ENCODE measurements at places on chromosomes 1 and 21. TPM values are rescaled to one million over a fixed set of nuclear protein-coding genes. Genes with fewer than 3 reads are reported as not detected.

- H3K27me3 ChIP-seq: peaks cover 8% of the 10 kb centered on the region
- no peak for DNase-seq
- H3K4me3 ChIP-seq: peak overlapping the region; percentile 97
- no peaks in the 10 kb centered on the region for H3K36me3 ChIP-seq
- peak overlapping the region; percentile 98 for H3K27ac ChIP-seq
- H3K4me1 ChIP-seq: peaks cover 46% of the 10 kb centered on the region
These were observed 1.0 kb downstream of the ZBTB48 start for GRCh38 chr1:6580593-6581409.

- H3K4me3 ChIP-seq: no peak overlapping the region
- no peak overlapping the region for H3K27ac ChIP-seq
- H3K4me1 ChIP-seq: no peaks in the 10 kb centered on the region
- peaks cover 8% of the 10 kb centered on the region for H3K27me3 ChIP-seq
- DNase-seq: no peak
These were observed 6.0 kb downstream of the KLHDC8A start for GRCh38 chr1:205350691-205351141.

GRCh38 chr21:43835050-43835449, 30.0 kb upstream of the AGPAT3 start:
- peaks cover 11% of the 10 kb centered on the region for H3K27me3 ChIP-seq
- no peaks in the 10 kb centered on the region for H3K36me3 ChIP-seq
- H3K27ac ChIP-seq: no peak overlapping the region
- peaks cover 13% of the 10 kb centered on the region for H3K4me1 ChIP-seq

- peaks cover 10% of the 10 kb centered on the region for H3K27me3 ChIP-seq
- no peak for DNase-seq
- peak overlapping the region; percentile 50 for H3K27ac ChIP-seq
These were observed 22.1 kb downstream of the IFFO2 start for GRCh38 chr1:18934205-18935000.

DNA sequence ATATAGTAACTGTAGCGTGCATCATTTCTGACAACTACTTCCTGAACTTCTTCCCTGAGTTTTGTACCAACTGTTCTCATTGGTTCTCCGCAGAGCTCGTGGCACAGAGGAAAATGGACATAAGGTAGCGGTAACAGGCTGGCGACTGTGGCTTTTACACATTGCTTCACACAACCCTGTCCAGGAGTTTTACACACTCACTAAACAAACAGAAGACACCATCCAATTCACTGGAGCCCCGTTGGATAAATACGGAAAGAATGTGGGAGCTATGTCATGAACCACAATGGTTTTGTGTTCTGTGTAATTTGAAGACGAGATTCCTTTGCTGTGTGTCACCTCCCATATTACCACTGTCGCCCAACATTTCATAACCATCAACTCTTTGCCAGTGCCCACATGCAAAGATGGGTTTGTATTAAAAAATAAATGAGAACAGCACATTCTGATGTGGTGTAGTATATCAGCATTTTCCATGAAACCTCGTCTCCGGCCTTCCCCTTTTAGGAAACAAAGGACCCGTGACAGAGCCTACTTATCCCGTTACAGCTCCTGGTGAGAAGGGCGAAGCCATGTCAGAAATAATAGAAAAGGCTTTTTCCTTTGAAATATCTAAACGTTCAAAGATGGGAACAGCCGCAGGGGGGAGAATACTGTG, 47.4 kb upstream of the ENAH start:
- no peak overlapping the region for H3K4me3 ChIP-seq
- H3K4me1 ChIP-seq: no peaks in the 10 kb centered on the region
- no peaks in the 10 kb centered on the region for H3K36me3 ChIP-seq
- no peak for DNase-seq
- peaks cover 3% of the 10 kb centered on the region for H3K27me3 ChIP-seq

IL20 gene
- not detected for polyA plus RNA-seq

DNA sequence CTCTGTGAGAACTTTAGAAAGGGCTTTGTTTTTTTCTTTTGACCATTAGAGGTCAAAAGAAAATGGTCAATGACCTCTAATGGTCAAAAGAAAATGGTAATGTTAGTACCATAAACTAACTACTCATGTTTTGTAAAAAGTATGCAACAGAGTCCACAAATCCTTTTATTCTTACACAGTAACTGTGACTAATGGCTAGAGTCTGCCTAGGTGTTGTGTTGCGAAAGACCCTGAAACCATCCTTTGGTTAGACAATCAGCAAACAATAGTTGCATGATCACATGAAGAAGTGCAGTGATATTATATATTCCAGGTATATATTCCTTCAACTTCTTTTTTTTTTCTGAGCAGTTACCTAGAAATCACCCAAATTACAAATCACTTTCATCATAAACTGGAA, 40.9 kb downstream of the NEGR1 start:
- H3K27me3 ChIP-seq: no peaks in the 10 kb centered on the region
- H3K27ac ChIP-seq: no peak overlapping the region
- no peak overlapping the region for H3K4me3 ChIP-seq
- H3K36me3 ChIP-seq: no peaks in the 10 kb centered on the region

DNA sequence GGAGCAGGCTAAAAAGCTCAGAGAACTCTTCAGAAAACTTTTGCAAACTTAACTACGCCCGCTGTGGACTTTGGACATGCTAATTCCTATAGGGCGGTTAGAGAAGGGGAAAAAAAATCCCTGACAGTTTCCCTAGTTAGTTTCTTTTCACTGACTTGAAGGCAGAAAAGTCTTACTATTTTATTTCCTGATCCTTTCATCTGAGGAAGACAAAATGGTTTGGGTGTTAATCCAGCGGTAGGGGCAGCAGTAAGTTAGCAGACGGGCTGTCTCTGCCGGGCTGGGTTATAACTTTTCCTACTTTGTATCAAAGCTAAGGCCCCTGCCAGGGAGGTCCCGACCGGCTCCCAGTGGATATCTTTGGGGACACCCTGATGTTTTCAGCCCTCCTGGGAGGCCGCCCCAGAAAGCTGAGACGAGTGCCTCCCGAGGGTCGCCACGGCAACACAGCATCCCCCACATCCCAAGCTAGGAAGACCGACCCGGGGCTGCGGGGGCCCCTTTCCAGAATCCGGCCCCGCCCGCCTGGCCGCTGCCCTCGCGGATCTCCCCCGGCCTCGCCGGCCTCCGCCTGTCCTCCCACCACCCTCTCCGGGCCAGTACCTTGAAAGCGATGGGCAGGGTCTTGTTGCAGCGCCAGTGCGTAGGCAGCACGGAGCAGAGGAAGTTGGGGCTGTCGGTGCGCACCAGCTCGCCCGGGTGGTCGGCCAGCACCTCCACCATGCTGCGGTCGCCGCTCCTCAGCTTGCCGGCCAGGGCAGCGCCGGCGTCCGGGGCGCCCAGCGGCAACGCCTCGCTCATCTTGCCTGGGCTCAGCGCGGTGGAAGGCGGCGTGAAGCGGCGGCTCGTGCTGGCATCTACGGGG, 162.6 kb downstream of the RUNX1 start:
- peaks cover 41% of the 10 kb centered on the region for H3K4me1 ChIP-seq
- peaks cover 23% of the 10 kb centered on the region for H3K27me3 ChIP-seq
- H3K4me3 ChIP-seq: peak overlapping the region; percentile 86
- no peaks in the 10 kb centered on the region for H3K36me3 ChIP-seq
- peak; percentile 53 for DNase-seq
- peak overlapping the region; percentile 99 for H3K27ac ChIP-seq

- DNase-seq: no peak
- H3K36me3 ChIP-seq: no peaks in the 10 kb centered on the region
- H3K4me1 ChIP-seq: no peaks in the 10 kb centered on the region
- H3K27ac ChIP-seq: no peak overlapping the region
- H3K27me3 ChIP-seq: no peaks in the 10 kb centered on the region
- no peak overlapping the region for H3K4me3 ChIP-seq
These were observed 134.5 kb downstream of the SMYD3 start for GRCh38 chr1:246372559-246372958.

GSTM5 gene
- not detected for polyA plus RNA-seq

DNA sequence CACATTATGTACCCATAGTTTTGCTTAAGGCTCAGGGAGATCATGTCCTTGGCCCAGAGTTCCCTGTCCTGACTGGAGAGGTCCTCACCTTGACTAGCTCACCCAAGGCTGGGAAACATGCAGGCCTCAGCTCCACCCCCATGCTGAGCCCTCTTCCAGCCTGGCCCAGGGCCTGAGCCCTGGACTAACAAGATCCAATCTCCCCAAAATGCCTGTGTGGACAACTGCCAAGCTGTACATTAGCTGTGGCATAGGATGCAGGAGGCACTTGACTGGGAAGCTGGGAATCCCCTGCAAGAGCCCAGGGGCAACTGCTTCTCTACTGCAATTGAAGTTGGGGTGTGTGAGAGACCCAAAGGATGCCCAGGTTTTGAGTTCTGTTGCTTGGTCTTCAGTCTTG, 2.1 kb downstream of the LINGO4 start:
- H3K4me1 ChIP-seq: peaks cover 11% of the 10 kb centered on the region
- no peak overlapping the region for H3K4me3 ChIP-seq
- no peak for DNase-seq
- no peak overlapping the region for H3K27ac ChIP-seq
- peaks cover 3% of the 10 kb centered on the region for H3K27me3 ChIP-seq
- H3K36me3 ChIP-seq: no peaks in the 10 kb centered on the region

BCL2L15 gene
- 0.11 TPM for polyA plus RNA-seq

DNA sequence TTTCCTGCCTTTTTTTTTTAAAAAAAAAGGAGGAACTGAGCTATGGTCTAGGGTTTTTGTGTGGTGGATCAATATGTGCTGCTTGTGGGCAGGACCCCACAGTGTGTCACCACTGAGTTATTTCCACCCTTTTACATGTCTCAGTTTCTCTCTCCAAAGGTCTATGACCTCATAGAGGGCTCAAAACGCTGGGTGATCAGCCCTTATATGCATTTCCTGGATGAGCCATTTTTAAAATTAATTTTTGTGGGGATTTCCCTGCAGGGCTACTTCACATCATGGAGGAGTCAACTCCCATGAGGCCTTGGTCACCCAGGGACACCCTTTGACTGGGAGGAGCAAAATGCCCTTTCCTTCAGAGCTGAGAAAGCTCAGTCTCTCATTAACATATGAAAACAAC, 20.7 kb upstream of the HAO2 start:
- no peaks in the 10 kb centered on the region for H3K4me1 ChIP-seq
- H3K27me3 ChIP-seq: peaks cover 3% of the 10 kb centered on the region
- H3K27ac ChIP-seq: no peak overlapping the region
- DNase-seq: no peak
- H3K4me3 ChIP-seq: no peak overlapping the region

KPRP gene
- polyA plus RNA-seq: not detected

GRCh38 chr21:38850277-38850951, 44.7 kb downstream of the ETS2 start:
- H3K27ac ChIP-seq: no peak overlapping the region
- no peaks in the 10 kb centered on the region for H3K36me3 ChIP-seq
- H3K4me1 ChIP-seq: no peaks in the 10 kb centered on the region
- no peak overlapping the region for H3K4me3 ChIP-seq
- peaks cover 3% of the 10 kb centered on the region for H3K27me3 ChIP-seq

DNA sequence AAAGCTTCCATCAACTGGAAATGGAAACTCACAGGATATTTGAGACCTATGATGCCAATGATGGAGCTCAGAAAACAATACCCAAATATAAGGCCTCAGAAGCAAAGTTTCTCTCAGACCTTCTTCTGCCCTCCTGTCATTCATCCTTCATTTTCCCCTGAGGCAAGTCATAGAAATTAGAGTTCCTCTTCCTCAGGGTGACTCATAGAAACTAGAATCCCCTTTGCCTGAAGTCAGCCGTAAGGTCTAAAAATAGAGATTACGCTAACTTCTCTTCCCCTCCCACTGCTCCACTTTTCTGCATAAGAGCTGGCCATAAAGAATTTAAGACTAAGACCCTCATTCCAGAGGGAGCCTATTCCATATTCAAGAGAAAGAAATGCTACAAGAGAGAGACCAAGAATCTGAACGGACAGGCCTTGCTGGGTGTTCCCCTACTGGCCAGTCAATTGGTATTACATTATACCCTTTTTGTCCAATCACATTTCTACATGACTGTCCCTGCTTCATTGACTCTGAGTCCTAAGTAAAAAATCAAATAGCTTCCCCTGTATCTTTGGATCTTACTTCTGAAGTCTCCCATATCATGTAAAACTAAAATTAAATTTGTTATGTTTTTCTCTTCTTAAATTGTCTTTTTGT, 994.9 kb downstream of the ADGRL2 start:
- H3K4me3 ChIP-seq: no peak overlapping the region
- H3K27me3 ChIP-seq: peaks cover 4% of the 10 kb centered on the region
- no peaks in the 10 kb centered on the region for H3K4me1 ChIP-seq
- no peak for DNase-seq

DNA sequence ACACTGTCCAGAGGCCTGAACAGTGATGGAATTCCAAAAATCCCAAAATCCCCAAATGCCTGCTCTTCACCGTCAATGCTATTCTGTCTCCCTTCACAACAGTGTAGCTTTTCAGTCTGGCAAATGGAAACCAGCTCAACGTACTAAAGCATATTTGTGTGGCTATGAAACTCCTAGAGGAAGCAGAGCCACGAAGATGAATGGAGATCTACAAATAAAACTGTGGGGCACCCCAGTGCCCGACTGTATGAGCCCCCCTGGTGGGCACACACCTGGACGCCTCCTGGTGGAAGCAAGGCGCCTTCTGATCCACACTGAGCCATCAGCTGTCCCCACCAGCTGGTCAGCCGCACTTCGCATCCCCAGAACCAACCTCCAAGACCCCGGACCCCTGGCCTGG, 129.1 kb upstream of the SOD1 start:
- H3K36me3 ChIP-seq: no peaks in the 10 kb centered on the region
- no peaks in the 10 kb centered on the region for H3K4me1 ChIP-seq
- H3K27ac ChIP-seq: no peak overlapping the region
- DNase-seq: no peak
- H3K27me3 ChIP-seq: peaks cover 1% of the 10 kb centered on the region

DNA sequence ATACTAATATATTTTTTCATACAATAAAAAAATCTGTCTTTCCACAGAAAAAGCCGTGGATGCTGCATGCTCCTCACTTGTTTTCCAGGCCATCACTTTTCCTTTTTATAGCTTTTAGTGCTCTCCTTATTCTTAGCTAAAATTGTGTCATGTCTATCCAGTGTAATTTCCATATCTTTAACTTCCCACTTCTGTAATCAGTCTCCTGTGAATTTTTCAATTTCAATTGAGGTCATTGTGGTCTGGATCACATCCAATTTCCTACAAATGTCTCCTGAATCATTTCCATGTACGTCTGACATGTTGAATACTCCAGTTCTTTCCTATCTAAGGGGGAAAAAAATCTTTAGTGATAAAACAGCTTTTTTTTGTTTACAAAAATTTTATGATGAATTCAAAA, 838.2 kb upstream of the B3GALT2 start:
- H3K27me3 ChIP-seq: no peaks in the 10 kb centered on the region
- H3K36me3 ChIP-seq: no peaks in the 10 kb centered on the region
- no peak for DNase-seq
- no peak overlapping the region for H3K27ac ChIP-seq
- no peaks in the 10 kb centered on the region for H3K4me1 ChIP-seq
- no peak overlapping the region for H3K4me3 ChIP-seq
